ENCODE measurements at places on chromosomes 5 and 9.

- DNase-seq, result no peak
These were observed at the start of gene ENTPD8 for GRCh38 chr9:137441289-137441934. ENTPD8 (minus strand) TSS chr9:137441357; CDS start chr9:137438285, 3,072 bp downstream.

- no peak for DNase-seq
These were observed 364.7 kb upstream of the IRX1 start for GRCh38 chr5:3230941-3231340.

- DNase-seq, result no peak
These were observed 6.9 kb downstream of the FGD3 start for GRCh38 chr9:92954049-92954861.

DNA sequence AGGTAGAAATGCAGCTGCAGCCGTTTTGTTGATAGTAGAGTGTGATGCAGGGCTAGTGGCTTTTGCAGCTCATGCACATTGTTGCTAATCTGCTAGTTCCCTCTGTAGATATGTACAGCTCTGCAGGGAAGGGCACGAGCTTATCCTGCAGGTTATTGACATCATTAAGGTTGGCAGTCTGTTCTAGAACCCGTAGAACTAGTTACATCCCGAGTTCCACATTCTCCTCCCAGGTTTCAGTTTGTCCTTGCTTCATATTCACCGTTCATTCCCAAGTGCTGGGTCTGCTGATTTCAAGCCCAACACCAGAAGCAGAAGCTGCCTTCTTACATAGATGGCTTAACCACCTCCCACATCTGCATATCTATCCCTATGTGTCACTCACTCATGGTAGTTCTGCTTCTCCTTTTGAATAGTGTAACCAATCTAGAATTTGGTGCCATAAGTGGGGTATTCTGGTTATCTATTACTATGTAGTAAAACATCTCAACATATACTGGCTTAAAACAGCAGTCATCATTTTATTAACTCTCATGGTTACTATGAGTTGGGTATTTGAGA lies 38.1 kb downstream of the CRHBP start:
- no peak for DNase-seq

DNA sequence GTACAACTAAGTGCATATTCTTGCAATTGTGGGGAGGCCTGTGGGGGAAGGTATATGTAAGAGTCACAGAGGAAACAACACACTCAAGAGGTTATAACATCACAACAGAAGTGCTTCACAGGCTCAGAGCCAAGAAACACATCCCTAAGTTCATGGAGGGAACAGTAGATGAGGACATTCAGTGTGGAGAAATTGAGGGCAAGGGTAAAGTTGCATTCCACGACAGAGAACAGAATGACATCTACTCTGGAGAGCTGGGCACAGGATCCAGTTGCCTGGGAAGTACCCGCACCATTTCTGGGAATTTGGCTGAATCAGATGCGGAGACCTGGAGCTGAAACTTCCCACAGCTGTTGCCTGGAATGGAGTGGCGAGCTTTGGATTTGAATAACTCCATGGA lies 197.2 kb downstream of the NXNL2 start:
- no peak for DNase-seq

DNA sequence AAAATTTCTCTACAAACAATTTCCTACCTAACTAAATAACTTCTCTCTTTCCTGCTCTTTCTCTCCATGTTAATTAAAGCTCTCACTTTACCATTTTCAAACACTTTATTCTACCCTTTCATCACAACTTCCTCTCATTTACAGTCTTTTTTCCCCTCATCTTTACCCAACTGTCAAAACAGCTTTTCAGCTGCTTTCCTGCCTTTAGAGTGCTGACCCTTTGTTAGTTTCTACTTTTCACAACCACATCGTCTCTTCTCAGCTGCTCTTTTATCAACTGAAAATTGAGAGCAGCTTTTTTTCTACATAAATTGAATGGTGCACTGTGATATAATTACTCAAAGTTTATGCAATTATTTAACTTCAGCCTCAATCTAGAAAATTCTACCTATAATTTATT lies 3.1 kb upstream of the HOMER1 start:
- DNase-seq, result no peak

GRCh38 chr9:102950346-102950745 lies 44.8 kb upstream of the CYLC2 start:
- DNase-seq, result no peak

DNA sequence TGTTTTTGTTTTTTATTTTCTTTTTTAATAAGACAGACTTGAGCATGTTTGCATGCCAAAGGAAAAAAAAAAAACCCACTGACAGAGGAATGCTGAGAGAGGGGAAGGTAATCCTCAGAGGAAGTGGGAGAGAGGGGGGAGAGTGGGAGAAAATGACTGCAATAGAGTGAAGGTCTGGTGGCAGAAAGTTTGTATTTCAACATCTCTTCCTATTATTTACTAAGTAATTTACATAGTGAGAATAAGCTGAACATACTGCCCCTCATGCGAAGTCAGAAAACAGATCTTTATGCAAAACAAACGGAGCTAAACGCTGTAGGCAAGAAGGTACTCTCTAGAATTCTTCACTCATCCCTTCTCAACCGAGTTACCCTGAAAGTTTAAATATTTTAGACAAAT lies 45.0 kb downstream of the ELL2 start:
- no peak for DNase-seq

- DNase-seq, result no peak
These were observed 125.9 kb upstream of the FOXD4L5 start for GRCh38 chr9:65410926-65411325.

- DNase-seq, result no peak
These were observed 158.9 kb downstream of the ADAMTSL1 start for GRCh38 chr9:18632632-18633403.

GRCh38 chr9:126301985-126302603 lies 24.5 kb upstream of the MVB12B start:
- peak; percentile 45 for DNase-seq

DNA sequence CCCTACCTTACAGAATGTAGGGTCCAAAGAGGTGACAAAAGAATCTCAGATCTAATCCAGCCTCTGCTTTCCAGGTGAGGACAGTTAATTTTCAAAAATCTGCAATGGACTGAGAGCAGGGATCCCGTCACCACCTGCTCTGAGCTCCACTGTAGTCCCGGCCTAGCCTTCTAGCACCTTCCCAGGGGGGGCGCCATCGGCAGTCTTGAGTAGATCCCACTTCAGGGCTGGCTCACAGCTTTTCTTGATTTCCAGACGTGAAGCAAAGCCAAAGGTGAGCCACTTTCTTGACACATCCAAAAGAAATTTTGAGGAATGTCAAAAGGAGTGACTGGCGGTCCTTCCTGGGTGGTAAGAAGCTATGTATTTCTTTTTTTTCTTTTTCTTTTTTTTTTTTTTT lies 114.1 kb downstream of the SYK start:
- DNase-seq, result no peak

- no peak for DNase-seq
These were observed 20.5 kb downstream of the CSF1R start for GRCh38 chr5:150065886-150066285.

- DNase-seq, result no peak
These were observed 52.7 kb downstream of the ITGA1 start for GRCh38 chr5:52840277-52841050.

DNA sequence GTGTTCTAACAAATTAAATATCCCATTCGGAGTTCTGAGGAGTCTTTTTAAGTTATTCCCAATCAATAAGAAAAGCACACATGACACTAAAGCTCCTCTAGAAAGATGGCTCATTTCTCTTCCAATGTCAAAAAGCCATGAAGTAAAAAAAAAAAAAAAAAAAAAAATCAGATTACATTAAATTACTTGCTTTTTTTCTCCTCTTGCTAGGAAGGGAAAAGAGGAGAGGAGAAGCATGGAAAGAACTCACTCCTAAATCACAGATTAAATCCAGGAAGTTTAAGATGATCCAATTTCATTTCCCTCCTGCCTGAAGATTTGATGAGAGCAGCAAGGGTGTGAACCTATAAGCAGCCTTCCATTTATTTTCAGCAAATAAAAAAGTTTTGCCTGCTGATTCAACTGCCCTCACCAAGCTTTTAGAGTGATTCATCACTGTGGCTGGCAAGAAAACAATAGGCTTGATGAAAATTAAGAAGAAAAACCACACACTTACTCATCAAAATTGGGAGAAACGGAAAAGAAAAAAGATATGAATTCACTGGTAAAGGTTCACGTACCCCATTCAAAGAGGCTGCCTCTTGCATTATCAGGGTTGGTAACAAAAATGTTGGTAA lies 19.7 kb downstream of the MYO10 start:
- DNase-seq, result no peak

DNA sequence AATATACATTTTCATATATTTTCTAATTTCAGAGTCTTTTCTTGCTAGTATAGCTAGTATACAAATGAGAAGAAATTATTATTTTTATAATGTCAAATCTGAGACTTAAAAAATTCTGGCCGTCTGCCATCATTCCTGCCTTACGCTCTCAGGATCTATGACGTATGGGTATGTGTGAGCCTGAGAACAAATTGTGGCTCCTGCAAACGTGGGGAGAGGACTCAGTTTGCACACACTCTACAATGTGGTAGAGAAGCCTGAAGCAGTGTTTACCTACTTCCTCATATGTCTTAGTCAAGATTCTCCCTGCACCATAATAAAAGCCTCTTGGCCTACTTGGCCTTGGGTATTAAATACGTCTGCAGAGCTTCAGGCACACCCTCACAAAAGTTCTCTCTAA lies 825.4 kb downstream of the SEMA5A start:
- DNase-seq, result no peak

- no peak for DNase-seq
These were observed 48.7 kb downstream of the KIAA1958 start for GRCh38 chr9:112535301-112535700.

DNA sequence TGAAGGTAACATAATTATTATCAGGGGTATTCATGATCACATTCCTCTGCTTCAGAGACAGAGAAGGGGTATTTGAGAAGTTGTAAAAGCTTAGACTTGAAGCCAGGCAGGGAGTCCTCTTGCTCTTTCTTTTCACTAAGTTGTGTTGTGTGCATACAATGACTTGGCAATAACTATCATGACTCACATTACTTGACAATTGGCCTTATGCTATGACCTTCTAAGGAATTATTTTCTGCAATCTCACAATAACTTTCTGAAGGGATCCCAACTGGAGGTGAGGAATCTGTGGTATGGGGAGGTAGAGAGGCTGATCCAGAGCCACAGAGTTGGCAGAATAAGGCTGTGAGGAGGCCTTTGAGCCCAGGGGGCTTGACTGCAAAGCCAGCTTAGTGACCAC lies 622.3 kb downstream of the MTRR start:
- DNase-seq, result no peak

DNA sequence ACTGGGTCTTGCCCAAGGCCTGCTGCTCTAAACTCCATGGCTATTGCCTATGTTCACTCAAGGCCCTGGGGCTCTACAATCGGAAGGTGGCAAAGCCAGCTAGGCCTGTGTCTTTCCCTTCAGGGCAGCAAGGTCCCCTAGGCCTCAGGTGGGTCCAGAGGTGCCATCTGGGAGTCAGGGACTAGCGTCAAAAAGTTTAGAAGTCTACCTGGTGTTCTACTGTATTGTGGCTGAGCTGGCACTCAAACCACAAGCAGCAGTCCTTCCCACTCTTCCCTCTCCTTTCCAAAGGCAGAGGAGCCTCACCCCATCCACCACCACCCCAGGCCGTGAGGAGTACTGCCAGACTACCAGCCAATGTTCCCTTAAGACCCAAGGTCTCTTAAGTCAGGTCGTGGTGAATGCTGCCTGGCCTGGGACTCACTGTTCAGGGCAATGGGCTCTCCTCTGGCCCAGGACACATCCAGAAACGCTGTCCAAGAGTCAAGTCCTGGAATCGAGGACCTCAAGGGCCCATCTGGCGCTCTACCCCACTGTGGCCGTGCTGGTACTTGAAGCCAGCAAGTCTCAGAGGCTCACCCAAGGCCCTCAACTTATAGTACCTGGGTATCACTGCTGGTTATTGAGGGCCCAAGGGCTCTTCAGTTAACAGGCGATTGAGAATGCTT lies 13.0 kb upstream of the SARDH start:
- DNase-seq, result no peak

DNA sequence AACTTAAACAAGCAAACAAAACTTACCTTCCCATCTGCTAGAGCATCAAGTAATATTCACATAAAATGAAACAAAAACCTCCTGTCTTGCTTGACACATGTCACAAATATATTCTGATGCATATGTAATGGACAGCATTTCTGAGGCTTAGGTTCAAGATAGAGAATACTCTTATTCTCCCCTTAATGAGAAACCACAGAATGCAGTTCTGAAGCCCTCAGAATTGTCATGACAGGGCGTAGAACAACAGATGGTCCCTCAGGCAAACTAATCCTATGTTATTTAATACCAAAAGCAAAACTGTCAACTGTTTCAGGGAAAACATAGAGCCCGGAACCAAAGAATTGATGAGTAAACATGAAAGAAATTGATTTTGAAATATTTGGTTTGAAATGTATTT lies 229.9 kb upstream of the RIOK2 start:
- no peak for DNase-seq

GRCh38 chr9:115524453-115525059 lies 406.6 kb upstream of the TNC start:
- DNase-seq, result peak; percentile 10
